ENCODE measurements at places on chromosomes 3 and 15.

GRCh38 chr3:18416332-18416731 is 8.8 kb downstream of the SATB1 start:
- DNase-seq: no peak

- DNase-seq: no peak
Observed at GRCh38 chr3:185851046-185851445, 26.2 kb upstream of the IGF2BP2 start.

GRCh38 chr15:98292442-98293240 is 332.1 kb downstream of the ARRDC4 start:
- no peak for DNase-seq

GRCh38 chr15:49979705-49980382 is 139.2 kb downstream of the ATP8B4 start:
- no peak for DNase-seq

DNA sequence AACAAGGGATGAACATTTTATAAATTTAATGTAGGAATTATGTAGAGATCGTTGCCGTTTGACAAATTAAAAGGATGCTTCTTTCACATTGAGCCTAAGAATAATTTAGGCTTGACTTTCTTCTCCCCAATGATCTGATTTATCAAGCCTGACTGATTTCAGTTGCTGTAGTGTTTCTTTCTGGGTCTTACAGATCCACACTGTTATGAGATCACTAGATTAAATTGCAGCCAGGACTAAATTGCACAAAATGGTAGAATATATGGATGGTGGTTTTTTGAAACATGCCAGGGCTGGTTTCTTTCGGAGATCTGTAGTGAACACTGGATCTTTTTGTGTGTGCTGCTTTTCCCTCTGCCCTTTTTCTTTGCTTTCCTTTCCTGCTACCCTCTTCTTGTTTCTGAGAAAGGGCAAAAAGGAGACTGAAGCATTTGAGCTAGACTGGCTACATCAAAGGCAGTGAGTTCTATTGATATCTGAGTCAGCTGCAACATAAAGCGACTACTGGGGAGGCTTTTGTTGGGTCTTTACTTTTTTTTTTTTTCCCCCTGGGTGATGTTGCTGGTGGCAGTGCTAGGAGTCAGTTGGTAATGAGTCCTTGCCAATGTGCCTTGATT is 83.0 kb downstream of the AKAP13 start:
- no peak for DNase-seq

DNA sequence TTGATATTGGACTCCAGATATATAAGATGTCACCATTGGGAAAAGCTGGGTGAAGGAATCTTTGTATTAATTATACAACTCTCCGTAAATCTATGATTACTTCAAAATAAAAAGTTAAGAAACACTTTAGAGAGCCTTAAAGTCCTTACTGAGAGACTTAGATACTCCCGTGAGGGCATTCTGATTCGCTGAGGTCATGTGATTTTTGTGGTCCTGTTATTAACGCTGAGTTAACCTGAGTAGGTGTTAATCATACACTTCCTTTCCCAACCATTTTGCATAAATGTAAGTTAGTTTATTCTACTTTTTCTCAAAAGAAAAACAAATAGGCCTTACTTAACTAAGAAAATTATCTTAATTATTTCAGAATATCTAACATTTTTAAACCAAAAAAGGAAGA is 67.1 kb upstream of the LMOD3 start:
- DNase-seq: no peak

GRCh38 chr3:197494366-197495058 is 61.3 kb downstream of the BDH1 start:
- DNase-seq: no peak

DNA sequence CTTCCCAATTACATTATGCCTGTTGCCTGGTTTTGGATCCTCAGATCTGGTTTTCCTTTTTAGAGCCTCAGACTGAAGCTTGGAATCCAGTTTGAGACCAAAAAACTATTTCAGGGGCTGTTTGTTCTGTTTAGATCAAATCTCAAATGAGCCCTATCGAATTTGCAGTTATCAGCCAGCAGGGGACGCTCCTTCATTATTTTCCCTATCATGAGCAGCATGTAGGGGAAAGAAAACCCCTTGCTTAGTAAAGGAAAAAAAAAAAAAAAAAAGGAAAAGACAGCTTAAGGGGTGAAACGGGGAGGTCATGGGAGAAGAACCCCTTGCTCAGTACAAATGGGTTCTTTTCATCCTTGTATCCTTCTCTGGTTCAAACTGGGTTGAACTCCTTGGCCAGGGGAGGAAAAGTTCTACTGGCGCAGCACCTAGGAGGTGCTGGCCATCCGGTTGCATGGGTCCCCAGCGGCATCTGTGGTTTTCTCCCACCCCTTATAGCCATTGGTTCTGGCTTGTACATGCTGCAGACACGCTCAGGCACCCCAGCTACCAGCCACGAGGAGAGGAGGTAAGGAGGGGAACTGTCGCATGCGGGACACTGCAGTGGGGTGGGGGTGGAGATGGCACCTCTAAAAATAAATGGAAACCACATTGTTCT is 1375.1 kb upstream of the ALCAM start:
- no peak for DNase-seq

- no peak for DNase-seq
Observed at GRCh38 chr3:159660326-159660725, 328.3 kb upstream of the IL12A start.

DNA sequence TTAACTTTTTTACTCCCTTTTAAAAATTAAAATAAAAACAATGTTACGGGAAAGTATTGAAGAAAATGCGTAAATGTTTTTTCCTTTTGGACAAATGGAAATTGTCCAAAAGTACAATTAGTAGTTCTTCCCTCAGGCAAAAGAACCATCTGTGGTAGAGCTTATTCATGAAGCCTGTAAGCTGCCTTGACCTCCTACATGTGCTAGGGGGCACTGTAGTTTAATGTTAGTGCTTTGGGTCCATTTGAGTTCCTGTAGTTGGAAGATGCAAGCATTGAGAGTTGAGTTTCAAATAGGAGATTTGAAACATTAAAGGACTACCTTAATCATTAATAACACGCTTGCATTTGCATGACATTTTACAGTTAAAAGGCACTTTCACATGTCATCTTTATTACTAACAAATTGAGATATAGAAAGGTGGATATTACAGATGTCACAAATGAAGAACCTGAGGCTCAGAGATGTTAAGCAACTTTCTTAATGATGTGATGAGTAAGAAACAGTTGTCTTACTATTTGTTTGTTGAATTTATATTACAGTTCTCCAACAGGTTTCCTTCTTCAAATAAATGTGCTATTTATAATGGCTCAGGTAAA is 1.8 kb upstream of the ZNF385D start:
- no peak for DNase-seq

DNA sequence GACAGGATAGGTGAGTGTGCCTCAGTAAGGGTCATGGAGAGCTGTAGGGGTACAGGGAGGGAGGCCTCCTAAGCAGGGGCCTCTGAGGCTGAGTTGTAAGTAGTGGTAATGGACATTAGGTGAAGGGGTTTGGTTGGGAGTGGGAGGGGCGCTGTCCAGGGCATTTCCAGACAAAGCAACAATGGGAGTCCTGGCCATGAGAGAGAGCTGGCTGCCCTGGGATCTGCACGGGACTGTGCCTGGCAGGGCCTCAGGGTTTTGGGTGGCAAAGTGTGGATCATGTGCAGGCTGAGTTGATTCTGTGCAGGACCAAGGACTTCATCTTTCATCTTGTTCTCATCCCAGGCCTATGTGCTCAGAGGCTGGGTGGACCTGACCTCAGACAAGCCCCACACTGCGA is 4.6 kb downstream of the TTC21A start:
- no peak for DNase-seq

GRCh38 chr3:188635258-188636042 is 481.5 kb downstream of the LPP start:
- no peak for DNase-seq

- DNase-seq: no peak
Observed at GRCh38 chr3:13569641-13570390, 20.9 kb downstream of the FBLN2 start.

DNA sequence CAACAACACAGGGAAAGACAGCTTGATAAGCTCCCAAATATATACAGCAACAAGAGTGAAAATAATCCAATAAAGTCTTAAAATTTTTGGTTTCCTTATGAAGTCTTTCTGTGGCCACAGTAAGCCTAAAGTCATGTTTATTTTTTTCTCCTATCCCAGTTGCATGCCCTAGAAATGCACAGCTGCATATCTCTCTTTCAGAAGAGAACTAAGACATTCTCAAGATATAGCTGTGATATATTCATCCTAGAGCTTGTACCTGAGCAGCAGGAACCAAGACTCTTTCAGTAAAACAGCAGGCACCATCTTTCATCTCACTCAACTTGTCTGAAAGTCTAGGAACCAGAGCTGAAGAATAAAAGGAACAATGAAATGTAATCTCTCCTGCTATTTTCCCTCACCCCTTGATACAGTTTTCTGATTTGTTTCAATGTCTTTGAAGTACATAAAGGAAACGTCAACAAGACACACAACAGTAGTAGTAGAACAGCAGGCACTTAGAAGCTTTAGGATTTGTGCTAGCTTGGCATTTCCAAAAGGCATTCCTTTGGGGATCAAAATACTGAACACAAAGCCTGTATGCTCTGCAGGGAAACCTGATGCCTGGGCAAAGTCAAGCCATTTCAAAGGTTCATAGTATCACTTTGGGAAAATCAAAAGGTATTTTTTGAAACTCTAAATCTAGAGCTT is 536.8 kb downstream of the PYDC2 start:
- no peak for DNase-seq

DNA sequence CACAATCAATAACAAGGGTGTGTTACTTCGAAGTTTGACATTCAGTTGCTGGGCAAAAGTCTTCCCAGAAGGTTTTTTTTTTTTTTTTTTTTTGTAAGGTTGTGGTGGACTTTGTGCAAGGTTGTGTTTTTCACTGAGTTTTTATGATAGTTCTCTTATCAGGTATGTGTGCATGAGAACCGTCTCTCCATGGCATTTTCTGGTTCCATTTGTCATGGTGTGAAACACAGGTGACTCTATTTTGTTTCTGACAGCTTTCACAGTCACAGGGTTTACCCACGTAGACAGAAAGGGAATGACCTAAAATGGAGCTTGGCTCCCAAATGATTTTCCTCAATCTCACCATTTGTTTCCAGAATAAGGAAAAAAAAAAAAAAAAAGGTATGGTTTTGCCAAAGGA is 1377.2 kb upstream of the CADM2 start:
- no peak for DNase-seq

GRCh38 chr15:63185206-63185605 is 4.2 kb upstream of the RAB8B start:
- no peak for DNase-seq

DNA sequence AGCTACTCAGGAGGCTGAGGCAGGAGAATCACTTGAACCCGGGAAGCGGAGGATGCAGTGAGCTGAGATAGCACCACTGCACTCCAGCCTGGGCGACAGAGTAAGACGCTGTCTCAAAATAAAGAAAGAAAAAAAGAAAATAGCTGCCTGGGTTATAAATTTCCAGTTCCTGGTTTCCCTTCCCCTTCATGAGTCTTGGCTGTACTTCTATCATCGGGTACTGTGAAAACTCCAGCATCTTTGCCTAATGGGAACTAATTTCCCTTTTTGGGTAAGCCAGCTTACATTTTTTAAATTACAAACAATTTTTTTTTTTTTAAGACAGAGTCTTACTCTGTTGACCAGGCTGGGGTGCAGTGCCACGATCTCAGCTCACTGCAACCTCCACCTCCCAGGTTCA is 15.0 kb downstream of the DENND4A start:
- DNase-seq: no peak

GRCh38 chr3:82240322-82240721 is 478.9 kb upstream of the GBE1 start:
- no peak for DNase-seq

GRCh38 chr15:96657096-96657495 is 326.6 kb downstream of the NR2F2 start:
- no peak for DNase-seq

GRCh38 chr15:41695750-41696436 is 35.7 kb downstream of the MGA start:
- DNase-seq: peak; percentile 10

- no peak for DNase-seq
Observed at GRCh38 chr3:149969110-149969939, 1.4 kb downstream of the PFN2 start.

DNA sequence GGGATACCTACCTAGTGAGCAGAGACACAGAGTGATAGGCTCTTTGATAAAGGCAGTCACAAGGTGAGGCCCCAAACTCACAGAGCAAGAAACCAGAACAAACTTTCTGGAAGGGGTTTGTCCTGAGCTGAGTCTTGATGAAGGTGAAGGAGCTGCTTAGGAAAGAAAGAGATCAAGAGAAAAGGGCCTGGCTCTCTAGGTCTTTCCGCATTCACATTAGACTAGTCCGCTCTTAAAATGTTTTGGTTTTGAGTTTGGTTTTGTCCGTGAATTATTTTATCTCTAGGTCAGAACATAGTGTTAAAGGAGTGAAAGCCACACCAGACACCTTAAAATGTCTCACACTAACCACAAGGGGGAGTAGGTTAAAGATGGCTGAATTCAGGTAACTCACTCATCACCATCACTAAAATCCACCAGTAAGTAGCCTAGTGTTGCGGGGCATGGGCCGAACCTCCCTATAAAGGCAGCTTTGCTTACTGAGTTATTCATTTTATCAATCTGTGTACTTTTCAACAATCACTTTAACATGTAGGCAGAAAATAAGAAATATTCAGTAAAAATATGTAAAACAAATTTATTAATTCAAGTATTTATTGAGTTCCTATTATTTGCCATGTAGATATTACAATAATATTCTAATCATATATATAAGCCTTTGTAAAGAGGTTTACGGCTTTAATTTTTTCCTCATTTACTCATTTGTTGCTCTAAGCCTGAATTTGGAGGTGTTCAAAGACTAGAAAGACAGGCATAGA is 121.5 kb upstream of the TSC22D2 start:
- DNase-seq: no peak

GRCh38 chr3:10272977-10273376 is 19.8 kb downstream of the GHRL start:
- DNase-seq: no peak

DNA sequence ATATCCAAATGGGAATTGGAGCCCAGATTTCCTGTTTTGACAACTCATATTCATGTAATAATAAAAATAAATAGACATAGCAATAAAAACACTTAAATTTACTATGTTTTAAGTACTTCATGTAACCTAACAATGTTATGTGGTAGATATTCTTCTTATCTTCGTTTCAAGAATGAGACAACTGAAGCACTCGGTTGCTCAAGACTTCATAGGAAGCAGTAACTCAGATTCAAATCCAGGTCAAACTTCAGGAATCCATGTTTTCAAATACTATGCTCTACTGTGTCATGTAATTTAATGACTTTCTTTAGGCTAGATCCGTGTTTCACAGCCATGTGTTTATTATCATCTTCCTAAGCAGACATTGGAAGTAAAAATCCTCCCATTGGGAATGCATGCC is 492.2 kb downstream of the CNTN3 start:
- DNase-seq: no peak

DNA sequence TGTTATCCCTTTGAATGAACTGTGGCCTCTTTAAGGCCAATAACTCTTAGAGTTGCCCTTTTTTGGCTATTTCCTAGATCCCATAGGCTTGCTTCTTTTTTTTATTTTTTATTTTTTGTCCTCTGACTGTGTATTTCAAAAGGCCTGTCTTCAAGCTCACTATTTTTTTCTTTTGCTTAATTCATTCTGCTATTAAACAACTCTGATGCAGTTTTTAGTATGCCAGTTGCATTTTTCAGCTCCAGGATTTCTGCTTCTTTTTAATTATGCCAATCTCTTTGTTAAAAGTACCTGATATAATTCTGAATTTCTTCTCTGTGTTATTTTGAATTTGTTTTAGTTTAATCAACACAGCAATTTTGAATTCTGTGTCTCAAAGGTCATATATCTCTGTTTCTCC is 912.1 kb downstream of the PLOD2 start:
- no peak for DNase-seq

- DNase-seq: no peak
Observed at GRCh38 chr3:65472501-65472900, 566.2 kb downstream of the MAGI1 start.

- DNase-seq: no peak
Observed at GRCh38 chr3:156014489-156014888, 105.9 kb upstream of the KCNAB1 start.
